ENCODE measurements at places on chromosomes 12 and 14. TPM values are rescaled to one million over a fixed set of nuclear protein-coding genes. Genes with fewer than 3 reads are reported as not detected.

GRCh38 chr12:104473374-104473983 is 16.7 kb downstream of the CHST11 start:
- peak overlapping the region; percentile 52 for H3K27ac ChIP-seq
- peaks cover 18% of the 10 kb centered on the region for H3K36me3 ChIP-seq
- H3K27me3 ChIP-seq = no peaks in the 10 kb centered on the region

The BDKRB1 gene
- total RNA-seq = not detected

The SCYL2 gene
- total RNA-seq = 29.3 TPM

DNA sequence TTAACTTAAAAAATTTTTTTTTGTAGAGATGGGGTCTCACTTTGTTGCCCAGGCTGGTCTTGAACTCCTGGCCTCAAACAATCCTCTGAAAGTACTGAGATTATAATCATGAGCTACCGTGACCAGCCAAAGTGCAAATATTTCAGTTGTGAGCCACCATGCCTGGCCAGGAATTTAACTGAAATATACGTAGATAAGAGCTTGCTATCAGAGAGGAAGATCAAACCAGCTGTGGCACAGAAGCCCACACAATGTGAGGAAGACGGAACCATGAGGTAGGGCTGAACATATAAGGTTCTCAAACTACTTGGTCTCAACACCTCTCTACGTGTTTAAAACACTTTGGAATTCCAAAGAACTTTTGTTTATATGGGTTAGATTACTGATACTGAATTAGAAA is 29.1 kb downstream of the ATG14 start:
- H3K4me3 ChIP-seq = no peak overlapping the region
- DNase-seq = no peak
- H3K27me3 ChIP-seq = no peaks in the 10 kb centered on the region
- H3K4me1 ChIP-seq = peaks cover 44% of the 10 kb centered on the region
- peaks cover 45% of the 10 kb centered on the region for H3K36me3 ChIP-seq
- H3K27ac ChIP-seq = peak overlapping the region; percentile 10

The MSI1 gene
- total RNA-seq = 1.3 TPM

GRCh38 chr14:56241461-56241860 is 123.2 kb downstream of the PELI2 start:
- no peaks in the 10 kb centered on the region for H3K27me3 ChIP-seq
- DNase-seq = no peak
- H3K4me1 ChIP-seq = no peaks in the 10 kb centered on the region
- H3K4me3 ChIP-seq = no peak overlapping the region

The INSM2 gene
- not detected for total RNA-seq

The TNFRSF1A gene
- total RNA-seq = 58.7 TPM

DNA sequence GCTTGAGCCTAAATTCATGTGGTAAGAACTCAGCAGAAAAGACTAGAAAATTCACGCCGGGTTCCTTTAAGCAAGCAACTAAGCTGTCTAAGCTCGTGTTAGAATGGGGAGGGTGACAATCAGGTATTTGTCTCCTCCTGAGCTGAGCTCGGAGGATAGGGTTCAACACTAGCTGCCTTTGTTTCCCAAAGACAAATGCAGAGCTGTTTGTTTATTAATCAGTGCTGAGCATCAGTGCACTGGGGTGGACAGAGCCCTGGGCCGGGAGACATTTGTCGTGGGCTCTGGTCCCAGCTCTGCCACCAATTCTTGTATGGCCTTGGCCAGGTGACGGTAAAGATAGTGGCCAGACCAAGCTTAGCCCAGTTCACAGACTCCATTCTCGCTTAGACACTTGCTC is 43.7 kb downstream of the DEGS2 start:
- no peaks in the 10 kb centered on the region for H3K27me3 ChIP-seq
- peak overlapping the region; percentile 29 for H3K27ac ChIP-seq
- H3K4me1 ChIP-seq = peaks cover 39% of the 10 kb centered on the region
- H3K4me3 ChIP-seq = no peak overlapping the region

- no peak for DNase-seq
- no peak overlapping the region for H3K4me3 ChIP-seq
- no peaks in the 10 kb centered on the region for H3K27me3 ChIP-seq
- peaks cover 11% of the 10 kb centered on the region for H3K36me3 ChIP-seq
Observed at GRCh38 chr12:104354167-104354867, 50.8 kb downstream of the EID3 start.

The KLRC3 gene
- total RNA-seq = not detected

DNA sequence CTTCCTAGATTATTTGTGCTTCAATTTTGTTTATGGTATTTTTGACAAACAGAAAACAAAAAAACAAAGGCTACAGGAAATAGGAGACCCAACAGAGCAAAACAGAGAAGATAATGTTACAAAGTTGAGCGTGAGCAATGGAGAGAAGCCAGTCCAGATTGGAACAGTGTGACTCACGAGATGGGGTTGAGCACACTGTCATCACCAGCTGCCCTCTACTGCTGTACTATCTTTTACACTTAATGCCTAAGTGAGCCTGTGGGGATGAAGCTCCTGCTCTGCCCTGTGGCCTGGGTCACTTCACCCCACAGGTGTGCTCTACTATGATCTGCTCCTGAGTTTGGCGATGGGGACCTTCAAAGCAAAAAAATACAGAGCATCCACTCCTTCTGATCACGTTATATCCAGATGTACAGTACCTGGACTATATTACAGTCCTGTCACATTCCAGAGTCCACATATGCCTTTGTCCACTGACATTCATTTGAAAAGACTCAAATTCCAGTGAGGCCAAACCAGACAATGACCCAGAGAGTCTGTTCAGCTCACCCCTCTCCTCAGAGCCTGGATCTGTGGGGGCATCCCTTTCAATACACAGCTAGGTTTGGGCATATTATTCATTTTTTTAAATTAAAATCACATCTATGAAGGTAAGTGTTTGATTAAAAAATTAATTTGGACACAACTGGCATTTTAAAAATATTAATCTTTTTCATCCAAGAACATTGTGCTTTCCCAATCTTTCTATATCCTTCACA is 4.4 kb downstream of the IPO8 start:
- no peak overlapping the region for H3K27ac ChIP-seq
- no peaks in the 10 kb centered on the region for H3K27me3 ChIP-seq
- H3K4me3 ChIP-seq = no peak overlapping the region
- no peak for DNase-seq
- peaks cover 45% of the 10 kb centered on the region for H3K4me1 ChIP-seq
- H3K36me3 ChIP-seq = peaks cover 6% of the 10 kb centered on the region

The PTHLH gene
- not detected for total RNA-seq

GRCh38 chr12:2460051-2460670 is 334.6 kb upstream of the FKBP4 start:
- DNase-seq = no peak
- no peak overlapping the region for H3K27ac ChIP-seq
- H3K4me1 ChIP-seq = no peaks in the 10 kb centered on the region
- H3K36me3 ChIP-seq = no peaks in the 10 kb centered on the region
- no peak overlapping the region for H3K4me3 ChIP-seq

The OR6S1 gene
- not detected for total RNA-seq

The RNASE7 gene
- total RNA-seq = not detected

The SLC6A15 gene
- total RNA-seq = 0.43 TPM

The RNASE3 gene
- not detected for total RNA-seq

DNA sequence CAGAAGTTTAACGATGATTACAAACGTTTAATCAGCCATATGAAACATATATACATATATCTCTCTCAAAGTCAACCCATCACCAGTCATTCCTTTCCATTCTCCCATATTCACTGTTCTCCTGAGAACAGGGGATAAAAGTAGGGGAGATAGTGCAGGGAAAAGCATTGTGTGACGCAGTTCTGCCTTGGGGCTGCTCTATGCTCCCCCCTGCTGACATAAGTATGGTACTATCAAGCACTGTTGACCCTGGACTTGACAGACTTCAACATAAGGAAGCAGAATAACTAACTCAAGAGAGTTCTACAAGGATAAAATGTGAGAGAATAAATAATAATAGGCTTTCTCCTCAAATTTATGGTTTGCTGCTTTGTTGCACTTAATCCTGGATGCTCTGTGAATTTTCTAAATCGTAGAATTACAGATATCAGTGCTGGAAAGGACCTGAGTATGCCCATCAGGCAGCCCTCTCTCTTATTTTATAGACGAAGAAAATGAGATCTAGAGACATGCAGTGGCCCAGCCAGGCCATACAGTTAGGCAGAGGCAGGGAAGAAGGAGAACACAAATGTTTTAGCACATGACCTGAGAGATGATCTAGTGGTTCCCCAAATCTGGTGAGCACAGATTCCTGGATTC is 87.2 kb downstream of the SCN8A start:
- H3K4me3 ChIP-seq = no peak overlapping the region
- H3K36me3 ChIP-seq = no peaks in the 10 kb centered on the region
- no peak overlapping the region for H3K27ac ChIP-seq
- peaks cover 8% of the 10 kb centered on the region for H3K27me3 ChIP-seq

DNA sequence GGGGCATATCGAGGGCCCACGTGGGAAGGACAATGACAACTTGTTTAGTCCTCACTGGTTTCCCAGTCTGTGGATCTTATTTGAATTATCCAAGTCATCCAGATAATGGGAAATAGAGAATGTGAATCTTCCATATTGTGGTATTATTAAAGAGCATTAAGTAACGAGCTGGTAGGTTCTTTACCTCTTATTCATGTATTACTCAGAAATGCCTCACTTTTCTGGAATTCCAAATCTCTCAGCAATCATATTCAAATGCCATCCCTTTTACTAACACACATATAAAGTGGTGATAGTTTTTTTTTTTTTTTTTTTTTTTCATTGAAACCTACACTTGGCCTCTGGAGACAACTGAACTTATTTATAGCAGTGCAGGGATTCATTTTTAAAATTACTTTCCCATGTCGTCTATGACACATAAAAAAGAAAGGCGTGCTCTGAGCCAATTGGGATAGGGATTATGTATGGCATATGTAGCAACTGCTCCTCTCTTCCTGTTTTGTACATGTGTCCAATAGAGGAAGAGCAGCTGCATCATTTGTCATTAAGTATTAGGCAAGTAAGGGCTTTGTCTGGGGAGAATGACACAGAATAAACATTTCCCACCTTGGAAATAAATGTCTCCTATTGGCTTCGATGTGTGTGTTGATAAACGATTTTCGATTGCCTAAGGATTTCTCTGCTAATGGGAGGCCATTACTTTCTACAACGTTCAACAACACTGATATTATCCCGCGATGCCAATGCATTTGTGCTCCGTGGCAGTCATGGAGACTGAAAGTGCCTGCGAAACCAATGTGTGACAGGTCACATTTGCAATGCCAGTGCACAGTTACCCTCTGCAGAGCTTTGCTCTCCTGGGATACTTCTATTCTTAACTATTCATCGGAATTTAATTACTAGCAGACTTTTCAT is 78.6 kb upstream of the IFNG-AS1 start:
- no peaks in the 10 kb centered on the region for H3K27me3 ChIP-seq
- no peak overlapping the region for H3K27ac ChIP-seq
- DNase-seq = no peak
- no peak overlapping the region for H3K4me3 ChIP-seq
- H3K4me1 ChIP-seq = no peaks in the 10 kb centered on the region

The OR6C74 gene
- total RNA-seq = not detected

GRCh38 chr12:128753438-128753837 is 70.3 kb downstream of the SLC15A4 start:
- H3K27me3 ChIP-seq = no peaks in the 10 kb centered on the region
- no peak overlapping the region for H3K27ac ChIP-seq
- no peak overlapping the region for H3K4me3 ChIP-seq
- DNase-seq = no peak
- H3K36me3 ChIP-seq = no peaks in the 10 kb centered on the region

- H3K27me3 ChIP-seq = no peaks in the 10 kb centered on the region
- H3K4me1 ChIP-seq = peaks cover 82% of the 10 kb centered on the region
- peak overlapping the region; percentile 68 for H3K27ac ChIP-seq
- no peak for DNase-seq
Observed at GRCh38 chr12:11780521-11781101, 131.1 kb downstream of the ETV6 start.

Data from activated CD4-positive, alpha-beta T cell treated with anti-CD3 and anti-CD28 coated beads for 36 hours (primary cell).